ENCODE measurements at places on chromosomes 2 and 18.

DNA sequence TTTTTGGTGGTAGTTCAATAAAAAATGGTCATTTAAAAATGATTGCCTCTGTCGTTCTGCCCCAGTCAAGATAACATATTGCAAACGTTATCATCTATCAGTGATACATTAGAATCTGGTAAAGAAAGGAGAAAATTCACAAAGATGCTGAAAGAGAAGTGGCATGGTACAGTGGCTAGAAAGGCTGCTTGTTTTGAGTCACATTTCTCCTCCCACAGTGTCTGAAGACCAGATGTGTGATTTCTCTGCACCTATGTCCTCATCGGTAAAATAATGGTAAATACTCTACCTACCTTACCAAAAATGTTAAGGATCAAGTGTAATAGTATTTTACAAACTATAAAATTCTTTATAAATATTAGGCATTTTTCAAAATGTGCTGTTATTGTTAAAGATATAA, 76.1 kb upstream of the NOSTRIN start:
- no peak for DNase-seq

- DNase-seq: no peak
Measured at GRCh38 chr2:47890711-47891368, 15.5 kb downstream of the FBXO11 start.

DNA sequence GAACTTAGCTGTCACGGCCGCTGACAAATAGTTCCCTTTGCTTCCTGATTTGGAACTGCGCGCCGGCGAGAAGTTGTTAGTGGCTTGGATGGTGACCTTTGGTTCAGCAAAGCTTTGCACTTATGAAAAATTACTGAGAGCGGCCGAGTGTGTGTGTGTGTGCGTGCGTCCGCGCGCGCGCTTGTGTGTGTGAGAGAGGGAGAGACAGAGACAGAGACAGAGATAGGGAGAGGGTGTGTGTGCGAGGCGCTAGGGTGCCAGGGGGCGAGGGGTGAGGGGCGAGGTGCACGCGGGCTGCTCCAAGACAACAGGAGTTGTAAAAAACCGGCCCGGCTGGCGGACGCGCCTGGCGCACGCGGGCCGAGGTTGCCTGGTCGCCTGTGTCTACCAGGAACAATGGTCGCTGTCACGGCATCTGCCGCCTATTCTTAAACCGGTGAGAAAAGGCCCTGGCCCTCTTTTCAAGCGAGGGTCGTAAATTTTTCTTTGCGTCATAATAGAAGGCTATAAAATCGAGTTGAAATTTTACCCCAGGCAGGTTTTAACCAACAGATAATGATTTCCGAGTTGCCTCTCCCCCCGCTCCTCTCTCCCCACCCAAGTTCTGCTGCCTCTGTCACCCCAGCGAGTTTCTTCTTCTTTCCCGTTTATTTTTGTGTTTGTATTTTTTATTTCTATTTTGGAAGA, 535 bp downstream of the HOXD3 start:
- no peak for DNase-seq

DNA sequence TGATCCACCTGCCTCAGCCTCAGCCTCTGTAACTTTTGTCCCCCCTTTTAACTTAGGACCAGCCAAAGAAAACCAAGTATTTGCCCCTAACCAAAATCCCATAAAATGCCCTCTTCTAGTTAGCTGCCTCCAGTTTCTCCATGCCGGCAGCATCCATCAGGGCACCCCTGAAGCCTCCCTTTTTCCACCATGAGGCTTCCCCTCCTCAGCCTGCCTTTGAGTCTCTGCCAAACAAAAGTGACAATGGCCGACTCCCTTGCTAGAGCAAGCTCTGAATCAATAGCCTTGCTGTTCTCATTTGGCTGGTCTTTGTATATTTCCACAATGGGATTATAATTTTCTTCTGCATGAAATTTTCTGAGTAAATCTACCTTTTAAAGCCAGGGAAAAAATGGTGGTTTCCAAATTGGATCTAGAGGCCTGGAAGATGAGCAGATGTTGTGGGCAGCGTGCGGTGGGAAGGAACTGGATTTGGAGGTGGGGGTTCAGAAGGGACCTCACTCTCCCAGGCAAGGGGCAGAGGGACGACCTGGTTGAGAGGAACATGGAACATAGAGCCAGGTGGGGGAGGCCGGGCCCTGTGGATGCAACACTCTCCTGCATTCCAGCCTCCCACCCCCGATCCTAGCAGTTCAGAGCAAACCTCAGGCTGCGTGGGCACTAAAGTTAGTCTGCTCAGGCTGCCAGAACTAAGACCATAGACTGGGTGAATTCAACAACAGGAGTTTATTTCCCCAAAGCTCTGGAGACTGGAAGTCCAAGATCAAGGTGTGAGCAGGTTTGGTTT, 80.6 kb downstream of the HS6ST1 start:
- DNase-seq: no peak

DNA sequence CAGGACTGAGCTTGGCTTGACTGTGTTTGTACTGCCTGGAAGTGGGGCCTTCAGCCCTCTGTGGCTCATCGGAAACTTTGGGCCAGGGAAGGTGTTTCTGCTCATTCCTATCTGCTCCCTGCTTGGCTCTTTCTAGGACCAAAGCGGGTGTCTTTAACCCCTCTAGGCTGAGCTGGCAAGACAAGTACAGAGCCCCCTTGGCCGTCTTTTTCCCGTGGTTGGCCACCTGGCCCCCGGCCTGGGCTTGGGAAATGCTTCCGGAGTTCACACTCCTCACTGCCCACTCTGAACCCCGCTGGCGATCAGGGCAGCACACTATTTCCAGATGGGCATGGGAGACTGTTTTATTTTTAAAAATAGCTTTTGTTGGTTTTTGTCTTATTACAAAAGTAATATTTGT, 243.0 kb downstream of the DYSF start:
- DNase-seq: no peak

GRCh38 chr2:110995911-110996310, 124.8 kb upstream of the BCL2L11 start:
- DNase-seq: no peak

GRCh38 chr2:56169521-56169920, 14.3 kb upstream of the CCDC85A start:
- DNase-seq: no peak

GRCh38 chr2:157256626-157257025, 879 bp upstream of the GALNT5 start:
- DNase-seq: no peak

GRCh38 chr2:63743982-63744966, 97.4 kb upstream of the UGP2 start:
- DNase-seq: no peak

DNA sequence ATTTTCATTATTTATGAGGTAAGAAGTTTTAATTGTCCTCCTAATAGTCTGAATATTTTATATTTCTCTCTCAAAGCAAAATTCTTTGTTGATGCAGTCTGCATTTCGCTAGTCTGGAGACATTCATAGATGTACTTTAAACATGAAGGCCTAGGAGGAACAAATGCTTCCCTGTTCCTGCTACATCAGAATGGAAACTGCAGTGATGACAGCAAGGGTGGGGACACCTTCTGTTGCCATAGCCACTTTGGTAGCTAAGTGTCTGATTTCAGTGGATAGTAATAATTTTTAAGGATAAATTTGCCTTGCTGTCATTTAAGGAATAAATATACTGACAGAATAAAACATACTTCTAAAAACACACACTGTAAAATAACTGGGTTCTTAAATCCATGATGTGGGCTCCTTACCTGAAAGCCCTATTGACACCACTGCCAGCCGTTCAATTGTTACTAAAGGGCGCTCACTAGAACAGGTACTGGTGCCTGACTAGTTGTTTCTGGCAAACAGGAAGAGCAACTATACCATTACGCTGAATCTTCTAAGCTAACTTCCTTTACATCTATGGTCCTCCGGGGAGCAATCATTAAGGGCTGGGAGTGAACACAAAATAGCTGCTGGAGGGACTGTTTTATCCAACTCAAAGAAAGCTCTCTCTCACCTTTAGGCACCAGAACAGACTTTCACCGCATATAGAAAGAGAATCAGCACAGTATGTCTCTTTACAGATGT, 88.2 kb downstream of the TMEM131 start:
- DNase-seq: no peak

DNA sequence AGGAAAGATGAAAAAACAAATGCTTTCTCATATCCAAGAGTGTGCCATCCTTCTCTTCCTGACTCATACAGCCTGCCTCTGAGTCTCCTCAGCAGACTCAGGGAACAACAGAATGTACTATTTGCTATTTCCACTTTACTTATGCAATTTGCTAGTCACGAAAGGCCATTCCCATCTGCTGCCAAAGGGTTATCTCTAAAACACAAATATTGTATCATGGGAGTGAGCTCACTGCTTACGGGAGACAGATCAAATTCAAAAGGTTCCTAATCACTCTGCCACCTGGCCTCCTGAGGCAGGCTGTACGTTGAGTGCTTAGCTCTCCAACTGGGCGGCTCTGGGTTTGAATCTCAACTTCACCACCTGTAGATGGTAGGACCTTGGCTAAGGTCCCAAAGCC, 92.0 kb downstream of the GAREM1 start:
- no peak for DNase-seq

- no peak for DNase-seq
Measured at GRCh38 chr2:118481299-118481698, 366.1 kb downstream of the EN1 start.

DNA sequence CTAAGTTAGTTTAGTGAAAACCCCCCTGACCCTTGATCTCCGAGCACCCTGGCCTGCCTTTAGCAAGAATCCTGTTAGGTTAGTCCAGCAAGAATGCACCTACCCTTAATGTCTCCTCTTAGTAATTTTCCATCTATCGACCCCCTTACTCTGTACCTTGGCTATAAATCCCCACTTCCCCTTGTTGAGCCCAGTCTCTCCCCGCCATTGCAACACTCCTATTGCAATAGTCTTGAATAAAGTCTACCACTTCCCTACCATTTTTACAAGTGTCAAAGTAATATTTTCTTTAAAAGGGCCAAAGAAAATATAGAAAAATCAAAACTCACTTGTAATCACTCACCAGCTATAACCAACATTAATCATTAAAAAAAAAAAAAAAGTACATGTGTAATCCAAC, 4.2 kb upstream of the ZBTB7C start:
- no peak for DNase-seq

GRCh38 chr2:96185516-96185915, 23.1 kb downstream of the STARD7 start:
- DNase-seq: no peak

DNA sequence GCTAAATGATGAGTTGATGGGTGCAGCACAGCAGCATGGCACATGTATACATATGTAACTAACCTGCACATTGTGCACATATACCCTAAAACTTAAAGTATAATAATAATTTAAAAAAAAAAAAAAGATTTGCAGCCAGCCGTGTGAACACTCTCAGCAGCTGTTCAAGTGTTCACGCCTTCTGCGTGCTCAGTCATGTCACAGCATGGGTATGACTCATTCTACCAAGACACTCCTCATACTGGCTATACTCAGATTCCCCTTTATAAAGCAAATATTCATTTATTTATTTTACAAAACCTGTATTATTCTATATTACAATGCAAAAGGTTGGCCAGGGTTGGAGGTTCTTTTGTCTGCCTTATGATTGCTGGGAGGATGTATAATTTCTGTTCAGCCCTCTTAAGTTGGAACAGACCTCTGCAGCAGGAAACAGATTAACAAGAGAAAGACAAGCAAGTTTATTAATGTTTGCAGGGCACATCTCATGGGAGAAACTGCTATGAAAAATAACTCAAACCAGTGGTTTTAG, 1230.6 kb upstream of the CHAC2 start:
- DNase-seq: no peak

DNA sequence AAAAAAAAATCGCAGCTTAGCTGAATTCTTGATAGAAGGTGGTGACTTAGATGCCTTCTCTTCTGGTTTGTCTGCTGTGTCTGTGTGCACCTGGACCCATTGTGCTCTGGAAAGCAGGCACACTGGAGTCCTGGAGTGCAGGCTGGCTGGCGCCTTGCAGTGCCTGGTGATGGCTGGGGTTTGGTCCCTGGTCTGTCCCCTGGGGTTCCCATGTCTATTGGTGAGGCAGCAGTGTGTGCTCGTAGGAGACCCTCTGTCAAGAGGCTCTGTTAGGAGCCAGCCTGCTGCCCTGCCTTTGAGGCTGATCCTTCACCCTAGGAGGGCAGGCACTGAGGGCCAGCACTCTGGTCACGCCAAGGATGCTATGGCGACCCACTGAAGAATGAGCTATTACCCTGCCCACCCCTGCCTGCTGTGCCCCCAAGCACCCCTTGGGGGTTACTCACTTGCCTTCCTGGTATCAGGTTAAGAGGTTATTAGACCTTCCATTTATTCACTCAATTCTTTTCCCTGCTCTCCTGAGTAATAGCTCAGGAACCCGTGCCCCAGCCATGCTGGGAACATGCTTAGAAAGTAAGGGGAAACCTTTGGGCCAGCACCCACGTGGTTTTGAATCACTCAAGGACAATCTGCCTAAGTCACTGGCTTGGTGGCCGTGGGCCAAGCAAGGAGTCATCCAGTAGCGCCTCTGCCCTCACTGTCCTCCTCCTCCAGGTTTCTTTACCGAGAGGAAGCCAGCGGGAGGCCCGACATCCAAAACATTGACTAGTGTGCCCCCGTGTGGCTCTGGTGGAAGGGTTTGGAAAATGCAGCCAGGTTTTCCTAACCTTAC, 284.5 kb downstream of the PRKCE start:
- no peak for DNase-seq

GRCh38 chr2:228048838-228049490, 132.5 kb downstream of the SPHKAP start:
- DNase-seq: no peak

DNA sequence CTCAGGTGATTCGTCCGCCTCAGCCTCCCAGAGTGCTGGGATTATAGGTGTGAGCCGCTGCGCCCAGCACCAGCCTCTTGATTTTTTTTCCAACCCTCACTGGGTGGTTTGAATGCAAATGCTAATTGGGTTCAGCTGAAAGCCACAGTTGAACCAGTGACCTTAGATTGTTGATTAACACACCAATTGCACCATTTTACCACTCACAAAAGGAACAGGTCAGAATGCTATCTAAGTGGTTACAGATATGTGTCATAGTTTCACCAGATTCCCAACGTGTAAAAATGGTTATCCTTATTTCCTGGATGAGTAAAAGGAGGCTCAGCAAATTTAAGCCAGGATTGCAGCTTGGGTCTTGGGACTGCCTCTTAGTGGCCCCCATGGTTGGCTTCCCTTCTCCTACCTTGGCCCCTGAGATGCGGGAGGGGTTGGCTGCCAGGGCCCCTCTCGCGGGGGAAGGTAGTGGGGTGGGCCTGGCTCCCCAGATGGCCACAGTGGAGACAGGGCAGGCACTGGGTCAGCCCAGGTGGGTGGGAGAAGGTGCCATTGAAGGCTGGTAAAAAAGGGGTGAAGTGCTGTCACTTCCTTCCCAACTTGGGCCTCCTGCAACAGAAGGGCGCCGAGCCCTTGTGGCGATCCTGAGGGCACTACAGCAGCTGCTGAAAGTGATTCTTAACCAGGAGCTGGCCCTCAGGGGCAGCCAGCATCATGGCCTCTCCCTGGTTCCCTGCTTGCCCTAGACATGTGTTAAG, 164.9 kb upstream of the HAAO start:
- no peak for DNase-seq

- DNase-seq: no peak
Measured at GRCh38 chr2:201059961-201060755, 11.3 kb downstream of the HYCC2 start.

DNA sequence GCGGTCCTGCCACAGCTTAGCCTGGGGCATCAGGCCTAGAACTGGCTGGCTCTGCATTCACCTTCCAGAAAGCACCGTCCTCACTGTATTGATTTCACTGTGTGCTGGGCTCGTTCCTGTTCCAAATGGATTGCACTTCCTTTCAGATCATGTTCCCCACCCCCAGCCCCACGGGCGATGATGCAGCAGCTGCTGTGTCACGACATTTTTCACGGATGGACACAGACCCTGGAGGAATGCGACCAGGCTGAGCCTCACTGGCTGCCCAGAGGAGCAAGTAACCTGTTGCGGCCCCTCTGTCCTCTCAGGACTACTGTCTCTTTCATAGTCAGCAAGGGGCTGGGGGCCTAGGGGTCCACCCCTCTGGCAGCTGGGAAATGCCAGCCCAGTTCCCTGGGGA, 50.3 kb downstream of the CAPN13 start:
- no peak for DNase-seq

All from stimulated activated CD8-positive, alpha-beta memory T cell treated with anti-CD3 and anti-CD28 coated beads, Interleukin-7, amount 100 ng/mL, for 1 hour (primary cell).